ENCODE measurements at places on chromosomes 2 and 18.

DNA sequence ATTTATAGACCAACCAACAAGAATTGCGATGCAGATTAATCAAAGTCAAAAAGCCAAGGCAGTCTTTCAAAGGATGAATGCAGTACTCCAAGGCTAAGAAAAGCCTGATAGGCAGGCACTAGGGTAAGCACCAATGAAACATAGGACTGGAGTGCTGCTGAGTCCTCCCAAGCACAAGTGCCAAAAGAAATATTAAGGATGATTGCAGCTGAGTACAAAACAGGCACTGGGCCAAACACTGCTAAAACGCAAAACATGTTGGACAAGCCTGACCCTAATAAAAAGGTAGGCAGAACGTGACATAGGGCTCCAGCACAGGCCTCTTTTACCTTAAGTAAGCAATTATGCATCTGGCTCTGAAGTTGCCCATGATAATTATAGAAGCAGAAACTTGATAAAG lies 160.1 kb upstream of the LRP1B start:
- no peak for DNase-seq

DNA sequence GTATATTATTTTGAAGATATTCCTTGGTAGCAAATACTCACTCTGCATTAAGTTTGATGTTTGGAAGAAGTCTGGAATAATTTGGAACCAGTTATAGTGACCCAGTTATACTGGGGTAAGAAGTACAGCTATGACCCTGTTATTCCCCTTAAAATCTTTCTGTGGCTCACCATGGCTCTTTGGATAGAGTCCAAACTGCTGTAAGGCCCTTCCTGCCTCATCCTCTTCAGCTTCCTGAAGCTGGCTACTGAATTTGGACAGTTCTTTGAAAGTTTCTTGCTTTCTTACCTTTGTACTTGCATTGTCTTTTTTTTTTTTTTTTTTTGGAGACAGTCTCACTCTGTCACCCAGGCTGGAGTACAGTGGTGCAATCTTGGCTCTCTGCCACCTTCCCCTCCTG lies 85.6 kb downstream of the ABI2 start:
- DNase-seq, result no peak

DNA sequence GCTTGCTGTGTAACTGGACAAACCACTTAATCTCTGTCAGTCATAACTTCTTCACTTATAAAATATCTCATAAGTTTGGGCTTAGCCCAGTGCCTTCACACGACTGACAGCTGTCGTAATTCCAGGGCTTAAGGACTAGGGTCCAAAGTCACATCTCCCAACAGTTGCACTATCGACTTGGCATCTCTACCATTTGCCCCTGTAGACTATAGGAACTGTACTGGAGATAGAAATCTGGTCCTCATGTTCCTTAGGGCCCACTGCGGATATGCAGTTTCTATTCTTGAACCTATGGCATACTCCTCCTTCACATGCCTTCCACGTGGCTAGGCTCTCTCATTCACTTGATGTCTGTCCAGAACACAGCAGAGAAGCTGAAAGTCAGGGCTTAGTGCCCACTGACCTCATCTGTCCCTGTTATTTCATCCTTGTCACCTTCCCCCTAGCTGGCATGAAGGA lies 2.7 kb downstream of the ABHD1 start:
- no peak for DNase-seq

GRCh38 chr2:81692566-81692965 lies 1388.0 kb upstream of the LRRTM1 start:
- no peak for DNase-seq

- no peak for DNase-seq
Measured at GRCh38 chr2:60054571-60055340, 498.7 kb downstream of the BCL11A start.

- no peak for DNase-seq
Measured at GRCh38 chr2:191917967-191918651, 71.2 kb upstream of the CAVIN2 start.

GRCh38 chr2:207012461-207012860 lies 73.1 kb downstream of the CPO start:
- no peak for DNase-seq

GRCh38 chr2:40352041-40352702 lies 99.7 kb downstream of the SLC8A1 start:
- peak; percentile 59 for DNase-seq

DNA sequence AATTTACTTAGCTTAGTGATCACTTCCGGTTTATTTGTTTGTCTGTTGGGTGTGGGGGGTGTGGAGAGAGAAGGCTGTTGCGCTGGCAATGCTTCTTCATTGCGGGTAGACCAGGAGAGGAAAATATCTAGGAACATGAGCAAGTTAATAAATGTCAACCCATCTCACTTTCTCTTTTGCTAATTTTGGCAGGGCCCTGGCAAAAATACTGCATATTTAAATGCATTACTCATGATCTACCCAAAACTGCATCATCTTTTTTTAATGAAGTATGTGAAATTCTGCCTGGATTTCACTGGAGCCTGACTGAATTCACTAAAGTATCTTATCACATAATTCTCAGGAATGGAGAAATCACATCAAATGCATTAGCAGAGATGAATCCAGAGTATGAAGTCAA lies 1131.0 kb upstream of the NXPH2 start:
- no peak for DNase-seq

- DNase-seq, result no peak
Measured at GRCh38 chr18:76394780-76395476, 100.1 kb downstream of the ZNF516 start.

DNA sequence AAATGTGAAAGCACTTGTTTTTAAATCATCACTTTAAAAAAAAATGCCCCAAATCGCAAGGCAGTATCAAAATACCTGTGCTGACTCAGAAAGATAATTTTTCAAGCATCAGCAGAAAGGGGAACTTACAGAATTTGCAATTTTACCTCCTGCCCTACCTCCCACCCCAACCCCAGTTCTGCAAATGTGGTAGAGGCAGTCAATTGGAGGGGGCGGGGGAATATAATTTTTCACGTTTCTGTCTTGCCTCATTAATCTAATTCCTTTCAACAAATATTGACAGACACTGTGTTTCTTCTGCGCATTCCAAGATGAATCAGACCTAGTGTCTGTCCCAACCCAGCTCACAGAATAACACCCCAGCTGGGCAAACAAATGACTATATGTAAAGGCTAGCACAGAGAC lies 76.8 kb downstream of the ALPK2 start:
- peak; percentile 24 for DNase-seq

DNA sequence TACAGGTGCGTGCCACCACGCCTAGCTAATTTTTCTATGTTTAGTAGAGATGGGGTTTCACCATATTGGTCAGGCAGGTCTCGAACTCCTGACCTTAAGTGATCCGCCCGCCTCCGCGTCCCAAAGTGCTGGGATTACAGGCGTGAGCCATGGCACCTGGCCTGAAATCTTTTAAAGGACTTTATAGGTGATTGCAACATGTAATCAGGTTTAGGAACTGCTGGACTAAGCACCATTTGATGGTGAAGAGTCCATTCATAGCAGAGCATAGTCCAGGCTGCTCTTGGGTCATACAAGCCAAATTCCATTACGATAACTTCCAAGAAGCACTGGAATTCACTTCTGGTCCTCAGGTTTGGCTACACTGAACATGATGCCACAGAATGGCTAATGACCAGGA lies 200.6 kb upstream of the SMAD2 start:
- no peak for DNase-seq

- DNase-seq, result no peak
Measured at GRCh38 chr2:60476206-60476954, 77.1 kb downstream of the BCL11A start.

DNA sequence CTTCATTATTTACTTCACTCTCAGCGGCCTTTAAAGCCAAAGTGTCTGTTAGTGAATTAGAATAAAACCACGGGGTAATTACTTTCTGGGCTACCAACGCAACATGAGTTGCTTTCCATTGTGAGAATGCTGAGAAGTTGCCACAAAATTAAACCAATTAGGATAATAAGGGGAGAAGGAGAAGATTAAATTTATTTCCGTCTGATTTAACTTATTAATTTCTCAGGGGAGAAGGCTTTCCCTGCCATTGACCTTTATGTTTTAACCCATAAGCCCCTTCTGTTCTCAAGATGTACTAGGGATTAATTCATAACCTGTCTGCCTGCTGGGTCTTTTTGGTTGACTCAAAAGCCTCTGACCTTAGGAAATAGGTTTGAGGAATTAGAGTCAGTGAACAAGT lies 42.3 kb upstream of the IGFBP5 start:
- no peak for DNase-seq

DNA sequence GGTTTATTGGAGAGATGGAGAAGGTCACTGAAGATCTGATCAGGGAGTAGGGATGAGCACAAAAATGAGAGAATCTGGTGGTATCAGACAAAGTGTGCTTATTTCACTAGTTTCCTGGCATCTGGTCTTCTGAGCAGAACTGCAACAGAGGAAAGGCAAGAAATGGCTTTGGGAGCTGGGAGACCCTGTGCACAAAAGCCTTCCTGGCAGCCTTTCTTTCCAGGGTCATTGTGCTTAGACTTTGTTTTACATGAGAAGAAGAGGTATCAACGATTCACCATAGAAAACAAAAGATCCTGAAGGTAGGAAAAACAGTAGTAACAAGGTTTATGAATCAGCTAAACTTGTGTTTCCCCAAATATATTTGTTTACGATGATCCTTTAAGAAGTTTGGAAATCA lies 162.9 kb downstream of the CNTNAP5 start:
- no peak for DNase-seq

DNA sequence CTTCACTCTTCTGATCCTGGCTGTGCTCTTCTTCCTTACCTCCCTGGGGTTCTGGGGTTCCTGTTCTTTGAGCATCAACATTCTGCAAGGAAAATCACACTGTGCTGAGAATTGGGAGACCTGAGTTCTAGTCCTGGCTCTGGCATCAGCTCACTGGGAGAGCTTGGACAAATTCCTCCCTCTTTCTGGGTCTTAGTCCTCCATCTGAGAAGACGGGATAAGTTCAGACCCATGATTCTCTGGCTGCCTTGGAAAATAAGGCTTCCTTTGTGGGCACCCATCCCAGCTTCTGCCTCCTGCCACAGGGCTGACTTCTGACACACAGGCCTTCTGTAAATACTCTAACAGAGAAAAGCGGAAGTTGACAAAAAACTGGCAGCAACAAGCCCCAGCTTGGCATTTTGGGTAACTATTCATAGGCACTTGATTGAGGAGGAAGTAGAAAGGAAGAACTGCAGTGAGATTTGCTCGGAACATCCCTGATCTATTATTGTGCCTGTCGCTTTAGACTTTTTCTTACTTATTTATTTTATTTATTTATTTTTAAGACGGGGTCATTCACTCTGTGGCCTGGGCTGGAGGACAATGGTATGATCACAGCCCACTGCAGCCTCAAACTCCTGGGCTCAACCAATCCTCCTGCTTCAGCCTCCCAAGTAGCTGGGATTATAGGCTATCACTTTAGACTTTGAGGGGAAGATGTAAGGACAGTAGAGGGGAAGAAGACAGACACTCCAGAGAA lies 7.9 kb downstream of the PCBP1 start:
- DNase-seq, result peak; percentile 96

DNA sequence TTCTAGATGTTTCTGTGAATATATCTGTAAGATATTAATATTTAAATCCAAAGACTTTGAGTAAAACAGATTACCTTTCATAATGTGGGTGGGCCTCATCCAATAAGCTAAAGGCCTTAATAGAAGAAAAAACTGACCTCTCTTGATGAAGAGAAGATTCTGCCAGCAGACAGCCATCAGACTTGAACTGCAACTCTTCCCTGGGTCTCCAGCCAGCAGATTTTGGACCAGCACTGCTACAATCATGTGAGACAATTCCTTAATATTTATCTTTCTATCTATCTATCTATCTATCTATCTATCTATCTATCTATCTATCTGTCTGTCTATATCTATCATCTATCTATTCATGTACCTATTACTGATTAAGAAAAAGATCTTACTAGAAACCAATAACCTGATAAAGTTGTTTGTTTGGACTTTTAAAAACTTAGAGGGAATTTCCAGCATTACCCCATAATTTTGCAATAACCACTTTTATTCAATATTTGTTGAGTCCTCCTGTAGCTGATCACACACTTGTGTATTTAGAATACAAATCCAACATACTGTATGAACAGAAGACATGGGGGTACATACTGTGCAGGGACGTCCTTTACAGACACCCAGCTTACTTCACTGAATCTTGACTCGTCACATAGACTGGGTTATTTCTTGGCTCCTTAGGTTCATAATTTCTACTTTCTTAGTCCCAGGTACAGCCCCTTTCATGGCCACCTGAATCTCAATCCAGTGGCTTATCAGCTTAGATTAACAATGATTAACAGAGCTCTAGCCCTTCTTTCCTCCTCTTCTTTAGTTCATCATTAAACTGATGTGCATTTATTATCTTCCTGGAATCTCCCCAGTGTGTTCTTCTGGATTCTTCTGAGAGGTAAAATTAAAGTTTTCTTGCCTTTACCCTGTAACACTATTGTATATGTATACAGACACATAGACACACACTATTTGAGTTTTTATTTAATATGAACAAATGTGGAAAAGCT lies 27.2 kb upstream of the STAT4 start:
- no peak for DNase-seq

DNA sequence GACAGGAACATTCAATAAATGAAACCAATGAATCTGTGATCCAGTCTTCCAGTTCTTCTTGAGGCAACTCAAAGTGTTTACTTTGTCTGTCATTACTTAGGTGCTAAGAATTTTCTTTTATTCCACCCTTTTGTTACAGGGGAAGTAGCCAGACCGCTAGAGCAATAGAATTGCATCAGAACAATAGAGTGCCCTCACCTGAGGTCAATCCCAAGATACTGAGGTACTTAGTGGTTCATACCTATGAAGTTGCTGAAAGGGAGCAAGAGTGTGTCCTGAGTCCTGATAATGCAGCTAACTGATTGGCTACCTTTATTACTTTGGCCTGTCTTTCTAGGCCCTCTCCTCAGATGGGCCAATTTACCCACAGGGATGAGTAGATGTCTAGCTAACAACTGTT lies 359.4 kb upstream of the KCNH7 start:
- DNase-seq, result no peak

GRCh38 chr2:157838442-157839161 lies 37.5 kb downstream of the ACVR1 start:
- peak; percentile 82 for DNase-seq

DNA sequence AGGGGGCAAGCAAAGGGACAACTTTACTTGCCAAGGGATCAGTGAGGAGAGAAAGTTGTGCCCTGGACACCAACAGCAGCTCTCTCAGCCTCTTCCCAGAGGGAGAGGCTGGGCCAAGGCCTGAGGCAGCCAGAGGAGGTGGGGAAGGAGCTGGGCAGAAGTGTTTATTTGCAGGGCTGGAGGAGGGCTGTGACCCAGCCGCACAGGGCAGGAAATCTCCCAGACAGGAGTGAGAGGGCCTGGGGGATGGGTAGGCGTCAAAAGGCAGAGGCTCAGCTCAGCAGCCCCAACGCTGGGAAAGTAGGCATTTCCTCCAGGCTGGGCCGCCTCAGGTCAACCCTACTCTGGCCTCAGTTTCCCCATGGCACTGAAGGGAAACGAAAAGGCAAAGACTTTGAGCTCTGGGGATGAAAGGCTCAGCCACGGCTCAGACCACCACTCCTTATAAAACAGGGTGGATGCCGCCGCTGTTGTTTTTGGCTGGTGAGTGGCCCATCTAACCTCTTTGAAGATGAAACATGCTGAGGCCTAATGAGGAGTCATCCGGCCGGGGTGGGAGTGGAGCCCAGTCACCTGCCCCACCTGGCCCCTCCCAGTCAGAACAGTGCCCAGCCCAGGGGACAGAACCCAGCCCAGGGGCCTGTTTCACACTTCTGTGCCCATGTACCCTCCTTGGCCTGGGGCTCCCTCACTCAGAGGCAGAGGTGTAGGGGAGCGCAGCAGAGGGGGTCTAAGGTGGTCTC lies 21.9 kb upstream of the SEMA4C start:
- DNase-seq, result no peak
